ENCODE measurements at places on chromosomes 3 and 15. TPM values are rescaled to one million over a fixed set of nuclear protein-coding genes. Genes with fewer than 3 reads are reported as not detected.

DNA sequence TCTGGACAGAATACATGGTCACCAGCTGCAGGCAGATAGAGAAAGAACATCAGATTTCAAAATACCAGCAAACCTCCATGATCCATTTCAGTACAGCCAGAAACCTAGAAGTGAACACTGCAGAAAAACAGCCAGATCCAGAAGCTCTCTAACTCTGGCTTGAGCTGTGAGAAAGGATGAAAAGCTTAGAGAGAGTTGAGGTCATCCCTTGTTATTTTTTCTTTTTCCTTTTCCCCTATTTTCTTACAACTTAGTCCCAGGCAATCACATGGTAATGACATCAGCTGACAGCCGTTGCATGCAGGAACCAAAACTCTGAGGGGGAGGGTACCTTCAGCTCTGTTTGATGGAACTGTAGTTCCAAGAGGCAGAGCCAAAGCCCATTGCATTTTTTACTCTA, 113.2 kb downstream of the TCF12 start:
- peak; percentile 53 for DNase-seq

DNA sequence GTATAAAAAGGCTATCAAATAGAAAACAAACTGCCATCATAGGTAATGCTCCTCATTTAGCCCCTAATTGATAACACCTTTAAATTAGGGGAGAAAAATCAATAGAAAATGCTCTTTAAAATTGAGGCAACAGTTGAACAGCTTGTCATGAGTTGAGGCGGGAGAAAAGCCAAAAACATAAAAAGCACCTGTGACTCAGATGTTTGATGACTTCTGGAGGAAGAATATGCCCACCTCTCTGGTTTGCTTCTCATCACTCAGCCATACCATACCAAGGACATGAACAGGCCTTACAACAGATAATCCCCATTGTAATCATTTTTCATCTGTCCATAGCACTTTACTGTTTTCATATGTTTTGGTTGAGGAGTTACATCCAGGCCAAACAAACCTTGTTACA, 246.0 kb downstream of the MYRIP start:
- DNase-seq, result no peak

- DNase-seq, result no peak
These were observed 33.3 kb upstream of the CLASP2 start for GRCh38 chr3:33751336-33751735.

- DNase-seq, result no peak
These were observed 32.5 kb upstream of the CORO2B start for GRCh38 chr15:68546318-68546717.

Gene ASB14
- total RNA-seq, result not detected

Gene CLRN1
- total RNA-seq, result not detected

Gene CACNA1D
- not detected for total RNA-seq

Gene EPHA6
- not detected for total RNA-seq

Gene ECE2
- total RNA-seq, result not detected
